Mucosa of gallbladder (tissue), 1 donor: ENCODE measurements at places on chromosomes 2 and 18.

GRCh38 chr2:168796090-168796577 lies 6.3 kb upstream of the NOSTRIN start:
- no peak for DNase-seq

GRCh38 chr2:207734264-207734635 lies 22.8 kb downstream of the CCNYL1 start:
- DNase-seq: no peak

DNA sequence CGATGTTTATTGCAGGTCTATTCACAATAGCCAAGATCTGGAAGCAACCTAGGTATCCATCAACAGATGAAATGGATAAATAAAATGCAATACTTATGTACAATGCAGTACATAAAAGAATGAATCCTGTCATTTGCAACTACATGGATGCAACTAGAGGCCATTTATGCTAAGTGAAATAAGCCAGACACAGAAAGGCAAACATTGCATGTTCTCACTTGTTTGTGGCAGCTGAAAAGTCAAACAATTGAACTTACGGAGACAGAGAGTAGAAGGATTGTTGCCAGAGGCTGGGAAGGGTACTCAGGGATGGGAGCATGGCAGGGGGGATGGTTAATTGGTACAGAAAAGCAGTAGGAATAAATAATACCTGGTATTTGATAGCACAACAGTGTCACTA lies 563.9 kb downstream of the TMX3 start:
- no peak for DNase-seq

- peak; percentile 32 for DNase-seq
Observed at GRCh38 chr2:56130463-56131070, 53.2 kb upstream of the CCDC85A start.

DNA sequence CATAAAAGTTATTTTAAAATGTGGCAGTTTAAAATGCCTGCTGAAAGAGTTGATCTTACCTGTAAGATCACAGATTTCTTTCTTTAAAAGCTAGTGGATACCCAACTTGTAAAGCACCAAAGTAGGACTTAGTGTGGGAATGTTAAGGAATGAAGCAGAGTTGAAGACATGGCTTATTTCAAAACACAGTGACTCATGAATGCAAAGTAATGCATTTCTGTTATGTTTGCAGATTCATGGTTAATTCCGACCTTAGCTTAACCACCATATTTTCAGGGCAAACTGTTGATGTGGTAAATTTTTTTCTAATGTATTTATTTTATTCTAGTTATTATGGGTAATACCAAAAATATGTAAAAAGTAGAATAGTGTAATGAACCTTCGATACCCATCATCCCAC lies 206.8 kb upstream of the FOSL2 start:
- DNase-seq: no peak

- no peak for DNase-seq
Observed at GRCh38 chr2:75561566-75562512, 1.1 kb upstream of the EVA1A start.

DNA sequence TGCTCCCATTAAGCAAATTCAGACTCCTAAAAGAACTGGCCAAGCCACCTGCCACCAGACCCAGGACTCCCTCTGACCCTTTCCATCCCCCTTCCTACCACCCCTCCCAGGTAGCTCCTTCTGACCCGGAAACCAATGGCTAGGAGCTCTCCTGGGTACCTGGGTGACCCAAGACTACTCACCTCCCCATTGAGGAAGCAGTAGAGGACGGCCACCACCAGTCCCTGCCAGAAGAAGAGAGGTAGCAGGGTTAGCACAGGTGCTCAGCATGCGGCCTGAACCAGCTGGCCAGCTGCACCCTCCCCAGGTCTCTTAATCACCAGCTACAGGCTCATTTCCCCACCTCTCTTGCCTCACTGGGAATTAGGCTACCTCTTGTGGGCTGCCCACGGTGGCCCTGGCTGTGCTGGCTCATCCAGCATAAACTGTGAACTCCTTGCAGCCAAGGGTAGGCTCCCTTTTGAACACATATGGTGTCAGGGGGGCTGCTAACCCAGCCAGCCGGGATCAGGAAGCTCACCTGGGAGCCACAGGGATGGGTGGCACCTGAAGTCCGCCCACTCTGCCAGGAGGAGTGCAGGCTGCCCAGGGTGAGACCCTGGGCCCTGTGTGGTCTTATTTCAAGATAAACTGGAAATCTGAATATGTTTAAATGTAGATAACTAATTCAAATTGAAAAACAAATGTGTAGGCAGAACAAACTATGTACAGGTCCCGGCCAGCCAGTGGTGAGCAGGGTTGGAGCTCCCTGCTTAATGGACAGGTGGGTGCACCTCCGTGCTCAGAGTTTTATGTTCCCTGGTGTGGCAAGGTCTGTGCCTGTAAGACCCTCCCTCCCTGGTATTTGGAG lies 9.9 kb downstream of the TMEM37 start:
- DNase-seq: no peak

DNA sequence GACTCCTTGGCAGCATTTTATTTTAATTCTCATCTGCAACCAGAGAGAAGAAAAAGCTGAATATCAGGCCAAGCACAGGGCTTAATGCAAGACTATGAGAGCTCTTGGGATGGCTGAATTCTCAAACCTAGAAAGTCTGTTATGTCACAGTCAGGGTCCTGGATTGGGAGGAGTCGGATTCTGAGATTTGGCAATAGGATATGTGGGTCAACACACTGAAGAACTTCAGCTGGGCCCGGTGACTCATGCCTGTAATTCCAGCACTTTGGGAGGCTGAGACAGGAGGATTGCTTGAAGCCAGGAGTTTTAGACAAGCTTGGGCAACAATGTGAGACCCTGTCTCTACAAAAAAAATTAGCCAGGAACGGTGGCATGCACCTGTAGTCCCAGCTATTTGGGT lies 102.4 kb downstream of the COL3A1 start:
- DNase-seq: no peak

DNA sequence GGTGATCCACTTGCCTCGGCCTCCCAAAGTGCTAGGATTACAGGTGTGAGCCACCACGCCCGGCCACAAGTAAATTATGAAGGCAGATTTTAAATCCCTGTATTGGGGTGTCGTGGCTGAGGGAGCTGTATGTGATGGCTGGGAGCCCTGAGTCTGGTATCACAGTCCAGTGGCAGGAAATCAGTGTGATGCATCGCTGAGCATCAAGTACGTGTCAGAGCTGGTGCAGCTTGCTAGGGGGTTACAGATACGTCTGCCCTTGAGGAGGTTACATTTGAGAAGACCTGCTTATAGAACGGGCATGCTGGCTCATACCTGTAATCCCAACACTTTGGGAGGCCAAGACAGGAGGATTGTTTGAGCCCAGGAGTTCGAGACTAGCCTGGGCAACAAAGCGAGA lies 4.3 kb downstream of the ENOSF1 start:
- DNase-seq: no peak

GRCh38 chr18:42164556-42164955 lies 209.5 kb downstream of the PIK3C3 start:
- DNase-seq: no peak

DNA sequence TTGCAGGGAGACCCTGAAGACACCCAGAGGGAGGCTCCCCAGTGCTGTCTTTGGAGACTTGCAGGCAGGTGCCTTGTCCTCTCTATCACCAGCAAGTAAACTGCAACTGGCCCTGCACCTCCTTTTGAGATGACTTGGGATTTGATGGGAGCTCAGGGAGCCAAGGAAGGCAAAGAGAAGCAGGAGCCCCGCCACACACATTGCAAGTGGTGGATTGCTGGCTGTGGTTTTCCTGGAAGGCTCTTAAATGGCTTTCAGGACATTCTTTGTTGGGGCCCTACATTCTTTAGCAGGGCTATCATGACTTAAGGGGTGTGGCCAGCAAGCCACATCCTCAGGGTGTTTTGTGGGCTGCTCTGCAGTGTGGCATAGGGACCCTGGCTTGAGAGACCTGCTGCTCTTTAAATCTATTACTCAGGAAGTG lies 39.9 kb upstream of the CDC42EP3 start:
- DNase-seq: no peak

DNA sequence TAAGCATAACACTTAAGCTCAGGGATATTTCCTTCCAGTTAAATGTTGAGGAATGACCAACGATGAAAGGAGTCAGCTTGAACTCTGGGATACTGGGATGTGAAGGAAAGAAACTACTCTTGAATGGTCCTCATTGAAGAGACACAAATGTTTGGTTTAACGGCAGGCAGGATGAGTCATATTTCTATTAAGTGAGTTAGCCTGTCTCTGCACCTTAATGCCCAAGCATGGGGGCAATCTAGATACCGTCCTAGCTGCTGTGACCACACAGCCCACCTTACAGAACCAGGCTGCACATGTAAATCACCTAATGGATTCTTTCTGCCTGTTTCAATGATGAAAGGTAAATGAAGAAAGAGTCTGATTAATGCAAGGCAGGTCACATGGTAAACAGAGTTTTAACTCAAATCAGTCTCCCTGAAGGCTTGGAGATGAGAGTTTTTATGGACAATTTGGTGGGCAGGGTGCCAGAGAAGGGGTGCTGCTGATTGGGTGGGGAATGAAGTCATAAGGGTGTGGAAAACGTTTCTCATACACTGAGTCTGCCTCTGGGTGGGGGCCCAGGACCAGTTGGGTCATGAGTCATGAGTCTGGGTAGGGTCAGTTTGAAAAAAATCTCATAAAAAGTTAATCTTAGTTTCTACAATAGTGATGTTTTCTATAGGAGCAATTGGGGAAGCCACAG lies 144.6 kb upstream of the MMADHC start:
- no peak for DNase-seq
